ENCODE measurements at places on chromosomes 3 and 15.
A peak's percentile ranks its signal among the peaks of the same experiment; 100 is the strongest.

GRCh38 chr3:31696009-31696297, 163.2 kb downstream of the STT3B start:
- no peak for DNase-seq

- DNase-seq = no peak
Measured at GRCh38 chr3:65098400-65098799, 410.6 kb upstream of the ADAMTS9 start.

DNA sequence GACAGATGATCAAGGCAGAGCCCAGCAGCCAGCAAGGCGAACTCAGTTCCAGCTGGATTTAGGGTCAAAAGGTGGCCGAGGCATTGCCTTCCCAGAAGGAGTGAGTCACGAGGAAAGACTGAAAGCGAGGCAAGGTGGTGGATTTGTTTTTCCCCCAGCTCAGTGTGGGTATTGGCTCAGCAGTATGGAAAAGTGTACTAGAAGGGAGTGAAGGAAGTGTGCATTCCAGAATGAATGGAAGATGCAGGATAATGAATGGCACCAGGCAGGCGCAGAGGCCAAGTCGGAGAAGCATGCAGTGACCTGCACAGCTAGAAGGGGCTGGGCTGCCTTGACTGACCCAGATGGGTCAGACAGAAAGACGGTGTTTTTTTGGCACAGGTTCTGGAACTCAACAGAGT, 46.3 kb downstream of the FOXP1 start:
- DNase-seq = no peak

- no peak for DNase-seq
Measured at GRCh38 chr3:40267937-40268724, 41.4 kb upstream of the EIF1B start.

- no peak for DNase-seq
Measured at GRCh38 chr3:134323966-134324962, 50.0 kb downstream of the AMOTL2 start.

- DNase-seq = peak; percentile 77
Measured at GRCh38 chr15:80343554-80343992, 60.6 kb upstream of the ARNT2 start.

GRCh38 chr3:125059488-125060245, 3.9 kb upstream of the HEG1 start:
- no peak for DNase-seq

- DNase-seq = no peak
Measured at GRCh38 chr3:183967693-183968092, 50.0 kb downstream of the ABCC5 start.

DNA sequence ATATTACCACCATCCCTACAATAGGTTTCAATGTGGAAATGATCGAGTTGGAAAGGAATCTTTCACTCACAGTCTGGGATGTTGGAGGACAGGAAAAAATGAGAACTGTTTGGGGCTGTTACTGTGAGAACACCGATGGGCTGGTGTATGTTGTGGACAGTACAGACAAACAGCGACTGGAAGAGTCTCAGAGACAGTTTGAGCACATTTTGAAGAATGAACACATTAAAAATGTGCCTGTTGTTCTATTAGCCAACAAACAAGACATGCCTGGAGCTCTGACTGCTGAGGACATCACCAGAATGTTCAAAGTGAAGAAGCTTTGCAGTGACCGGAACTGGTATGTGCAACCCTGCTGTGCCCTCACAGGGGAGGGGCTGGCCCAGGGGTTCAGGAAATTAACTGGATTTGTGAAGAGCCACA, 510 bp downstream of the ARL14 start:
- DNase-seq = no peak

GRCh38 chr3:196220587-196220986, 4.3 kb downstream of the SLC51A start:
- DNase-seq = no peak

DNA sequence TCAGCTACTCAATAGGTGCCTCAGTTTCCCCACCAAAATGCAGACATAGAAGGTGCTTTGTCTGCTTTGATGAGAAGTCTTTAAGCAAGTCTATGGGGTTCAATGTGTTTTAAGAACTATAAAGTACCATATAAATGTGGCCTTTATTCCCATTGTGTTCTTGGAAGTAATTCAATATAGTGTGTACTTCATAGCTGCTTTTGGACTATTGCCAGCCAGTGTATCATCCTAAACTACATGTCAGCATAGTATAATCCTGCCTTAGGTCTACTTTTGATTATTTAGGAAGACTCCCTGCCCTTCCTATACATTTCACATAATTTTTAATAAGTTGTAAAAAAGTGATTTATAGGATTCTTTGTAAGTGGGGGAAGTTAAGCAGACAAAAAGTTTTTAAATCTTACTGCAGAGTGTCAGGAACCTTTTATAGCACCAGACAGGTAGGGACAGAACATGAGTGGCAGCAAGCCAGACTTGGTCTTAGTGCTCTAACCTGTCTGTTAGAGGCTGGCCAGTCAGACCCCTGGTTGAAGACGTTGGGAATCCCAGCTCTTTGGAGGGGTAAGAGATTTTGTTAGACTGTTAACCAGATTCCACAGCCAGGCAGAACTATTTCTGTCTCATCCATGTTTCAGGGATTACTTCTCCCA, 48.4 kb downstream of the MLH1 start:
- DNase-seq = no peak

- no peak for DNase-seq
Measured at GRCh38 chr3:117919621-117920020, 1115.0 kb downstream of the IGSF11 start.

- DNase-seq = no peak
Measured at GRCh38 chr3:127215714-127216414, 22.9 kb downstream of the PRR23E start.

GRCh38 chr3:184305577-184305976, 6.5 kb downstream of the PSMD2 start:
- DNase-seq = no peak

DNA sequence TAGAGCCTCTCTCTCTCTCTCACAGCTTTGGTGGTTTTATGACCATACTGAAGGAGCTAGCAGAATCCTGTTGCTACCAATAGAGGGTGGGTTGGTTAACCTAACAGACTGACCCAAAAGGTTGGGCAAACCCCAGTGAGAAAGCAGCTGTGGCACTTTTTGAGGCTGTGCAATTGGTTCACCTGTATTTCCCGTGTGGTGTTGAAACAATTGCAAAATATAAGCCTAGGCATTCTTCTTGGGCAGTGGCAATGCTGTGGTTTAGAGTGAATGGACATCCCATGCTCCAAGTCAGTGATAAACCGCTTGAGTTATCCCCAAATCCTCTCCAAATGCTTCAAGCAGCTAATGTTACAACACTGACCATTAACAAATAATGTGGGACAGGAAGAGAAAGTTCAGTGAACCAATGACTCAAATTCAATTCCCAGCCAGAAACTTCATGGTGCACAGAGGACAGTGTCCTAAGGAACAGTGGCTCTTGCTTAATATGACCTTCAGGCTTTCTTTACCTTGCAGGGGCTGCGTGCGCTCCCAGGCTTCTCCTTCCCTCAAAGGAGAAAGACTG, 261.9 kb upstream of the ICE2 start:
- DNase-seq = no peak

GRCh38 chr3:126446301-126446700, 29.4 kb downstream of the ZXDC start:
- DNase-seq = no peak

DNA sequence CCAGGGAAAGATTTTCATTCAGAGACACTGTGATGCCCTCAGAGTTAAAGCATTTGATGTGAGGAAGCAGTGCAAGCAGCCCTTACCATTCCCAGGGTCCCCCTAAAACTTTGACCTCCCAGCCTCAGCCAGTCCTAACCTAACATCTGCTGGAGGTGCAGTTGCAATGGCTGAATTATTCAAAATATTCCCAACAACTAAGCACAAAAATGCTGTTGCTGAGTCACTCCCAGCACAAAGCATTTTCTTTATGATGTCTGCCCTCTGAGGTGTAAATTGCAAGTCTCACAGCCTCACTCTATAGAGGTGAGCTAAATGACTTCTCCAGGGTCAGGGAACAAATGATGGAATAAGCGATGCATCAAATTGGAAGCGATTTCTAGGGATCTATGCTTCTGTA, 6.4 kb upstream of the REC114 start:
- no peak for DNase-seq

GRCh38 chr15:57403566-57404325, 27.4 kb downstream of the CGNL1 start:
- DNase-seq = no peak

DNA sequence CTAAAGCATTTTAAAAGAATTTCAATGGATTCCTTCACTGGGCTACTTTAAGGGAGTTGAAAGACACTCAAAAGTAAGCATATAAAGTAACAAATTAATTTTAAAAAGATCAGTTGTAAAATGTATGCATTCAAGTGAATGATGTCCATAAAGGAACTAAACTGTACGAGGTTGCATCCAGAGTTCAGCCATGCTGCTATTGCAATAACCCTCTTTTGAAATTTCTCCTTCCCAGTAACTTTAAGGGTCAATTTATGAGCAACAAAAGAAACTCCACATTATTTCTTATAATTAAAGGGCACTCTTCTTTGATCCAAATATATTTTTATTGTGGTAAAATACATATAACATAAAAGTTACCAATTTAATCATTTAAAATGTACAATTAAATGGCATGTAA, 22.9 kb downstream of the BTLA start:
- DNase-seq = no peak

DNA sequence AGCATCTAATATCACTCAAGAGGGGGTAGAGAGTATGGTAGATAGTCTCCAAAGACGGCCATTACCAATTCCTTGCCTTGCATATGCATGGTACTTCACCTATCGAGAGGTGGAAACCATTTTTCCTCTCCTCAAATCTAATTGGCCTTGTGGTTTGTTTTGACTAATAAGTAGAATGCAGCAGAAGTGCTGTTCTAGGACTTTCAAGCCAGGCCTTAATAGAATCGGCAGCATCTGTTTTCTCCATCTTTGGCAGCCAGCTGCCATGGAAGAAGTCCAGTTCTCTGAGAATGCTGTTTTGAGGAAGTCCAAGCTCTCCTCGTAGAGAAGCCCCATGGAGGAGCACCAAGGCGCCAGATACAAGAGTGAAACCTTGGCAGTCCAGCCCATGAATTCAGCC, 59.1 kb upstream of the RASGRP1 start:
- no peak for DNase-seq

DNA sequence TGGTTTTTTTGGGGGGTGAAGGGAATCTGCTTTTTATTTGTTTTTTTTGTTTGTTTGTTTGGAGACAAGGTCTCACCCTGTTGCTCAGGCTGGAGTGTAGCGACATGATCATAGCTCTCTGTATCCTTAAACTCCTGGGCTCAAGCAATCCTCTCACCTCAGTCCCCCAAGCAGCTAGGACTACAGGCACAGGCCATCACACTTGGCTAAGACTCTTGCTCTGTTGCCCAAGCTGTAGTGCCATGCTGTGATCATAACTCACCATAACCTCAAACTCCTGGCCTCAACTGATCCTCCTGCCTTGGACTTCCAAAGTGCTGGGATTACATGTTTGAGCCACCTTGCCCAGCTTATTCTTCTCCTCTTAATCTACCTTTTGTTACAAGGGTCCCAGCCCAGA, 31.8 kb downstream of the GPR176 start:
- DNase-seq = no peak

GRCh38 chr15:94587113-94587512, 355.8 kb downstream of the MCTP2 start:
- no peak for DNase-seq

DNA sequence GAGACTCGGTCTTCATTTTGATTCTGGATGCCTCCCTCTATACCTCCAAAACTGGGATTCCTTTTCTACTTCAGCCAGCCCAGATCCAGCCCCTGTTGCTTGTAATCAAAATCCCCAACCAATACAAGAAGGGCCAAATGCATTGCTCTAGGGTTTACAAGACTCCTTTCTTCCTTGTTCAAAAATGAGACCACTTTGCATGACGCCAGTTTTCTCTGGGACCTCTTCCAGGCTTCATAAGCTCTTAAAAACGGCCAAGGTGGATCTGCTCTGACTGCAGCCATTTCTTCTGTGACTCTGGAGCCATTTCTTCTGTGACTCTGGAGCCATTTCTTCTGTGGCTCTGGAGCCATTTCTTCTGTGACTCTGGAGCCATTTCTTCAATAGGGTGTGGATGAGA, 71.9 kb downstream of the ADAMTS17 start:
- DNase-seq = no peak

DNA sequence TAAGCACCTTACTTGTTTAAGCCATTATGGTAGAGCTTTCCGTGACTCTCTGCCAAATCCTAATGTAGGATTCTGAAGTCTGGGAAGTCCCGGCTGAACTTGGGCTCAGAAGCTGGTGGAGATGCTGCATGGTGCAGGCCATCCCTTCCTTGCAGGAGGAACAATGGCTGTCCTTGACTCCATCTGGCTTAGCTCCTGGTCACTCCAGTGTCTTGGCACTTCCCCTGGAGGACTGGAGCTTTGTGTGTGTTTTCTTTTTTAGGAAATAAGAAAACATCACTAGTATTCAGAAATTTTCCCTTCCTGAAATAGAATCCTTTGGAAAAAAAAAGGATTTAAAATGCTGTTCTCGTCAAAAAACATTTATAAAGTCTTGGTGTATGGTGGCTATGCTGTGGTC, 209.3 kb upstream of the ROPN1 start:
- DNase-seq = no peak

DNA sequence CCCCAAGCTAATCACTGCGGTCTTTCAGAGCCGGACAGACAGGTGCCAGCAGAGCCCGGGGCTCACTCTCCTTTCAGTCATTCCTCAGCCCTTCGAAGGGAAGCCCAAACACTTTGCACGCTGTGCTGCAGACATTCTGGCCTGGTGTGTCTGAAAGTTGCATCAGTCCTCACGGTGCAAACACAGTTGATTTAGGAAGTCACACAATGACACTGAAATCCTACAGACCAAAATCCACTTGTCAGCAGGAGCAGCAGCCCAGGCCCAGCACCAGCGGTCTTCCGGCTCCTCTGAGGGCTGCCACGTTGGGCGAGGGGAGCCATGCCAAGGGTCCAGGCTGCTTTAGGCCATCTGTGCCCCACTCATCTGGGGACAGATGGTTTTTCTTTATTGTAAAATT, 61.6 kb downstream of the RGMA start:
- DNase-seq = no peak

- no peak for DNase-seq
Measured at GRCh38 chr3:172087602-172088580, 48.5 kb downstream of the FNDC3B start.

- DNase-seq = no peak
Measured at GRCh38 chr3:16140116-16140893, 34.2 kb upstream of the GALNT15 start.

GRCh38 chr15:31298707-31299172, 27.9 kb upstream of the KLF13 start:
- no peak for DNase-seq

- no peak for DNase-seq
Measured at GRCh38 chr15:33158366-33158765, 36.1 kb downstream of the FMN1 start.

GRCh38 chr3:185677146-185677829, 91.2 kb downstream of the SENP2 start:
- DNase-seq = peak; percentile 71

GRCh38 chr3:66037330-66037985, 1.3 kb downstream of the MAGI1 start:
- no peak for DNase-seq

GRCh38 chr3:14487086-14487485, 53.1 kb downstream of the GRIP2 start:
- no peak for DNase-seq

Measured in left kidney (tissue), 8 donors.